ENCODE measurements at places on chromosomes 4 and X. TPM values are rescaled to one million over a fixed set of nuclear protein-coding genes. Genes with fewer than 3 reads are reported as not detected.

CLDN34 gene
- total RNA-seq = not detected

CXorf49 gene
- not detected for total RNA-seq

ASMT gene
- total RNA-seq = not detected

FAM90A26 gene
- total RNA-seq = not detected
